A549 treated with Mapracorat at 1 μM for 4 hours (cell line): ENCODE measurements at places on chromosomes 7 and 10. TPM values are rescaled to one million over a fixed set of nuclear protein-coding genes. Genes with fewer than 3 reads are reported as not detected.

Gene CRYGN
- total RNA-seq, result not detected in 5 replicates

Gene SAP25
- 0.34 to 0.60 TPM (median 0.53 TPM) in 4 of 5 replicates, not detected in the other for total RNA-seq

Gene WIPF3
- total RNA-seq, result 0.39 to 0.71 TPM (median 0.56 TPM) in 5 replicates

Gene UNC5B
- total RNA-seq, result 1.5 to 2.4 TPM (median 1.8 TPM) in 5 replicates
